ENCODE measurements at places on chromosomes 13 and 19.
A peak's percentile ranks its signal among the peaks of the same experiment; 100 is the strongest.

DNA sequence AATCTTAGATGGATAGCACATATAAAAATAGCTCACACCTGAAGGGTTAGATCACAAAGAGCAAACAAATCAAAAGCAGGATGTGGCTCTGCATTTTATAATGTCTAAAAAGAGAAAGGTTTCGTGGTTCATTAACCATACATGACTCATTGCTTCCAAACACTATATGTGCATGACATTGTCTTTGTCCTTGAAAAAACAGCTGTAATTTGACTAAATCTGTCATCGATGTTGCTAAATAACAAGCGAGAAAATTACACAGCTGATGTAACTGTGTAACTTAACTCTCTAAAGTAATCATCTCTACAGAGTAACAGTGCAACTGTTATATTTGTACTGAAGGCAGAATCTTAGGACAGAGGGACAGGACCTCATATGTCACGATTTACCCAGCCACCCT lies 383.1 kb upstream of the GPC6 start:
- H3K27me3 ChIP-seq = no peaks in the 10 kb centered on the region
- no peaks in the 10 kb centered on the region for H3K36me3 ChIP-seq
- no peaks in the 10 kb centered on the region for H3K4me1 ChIP-seq

DNA sequence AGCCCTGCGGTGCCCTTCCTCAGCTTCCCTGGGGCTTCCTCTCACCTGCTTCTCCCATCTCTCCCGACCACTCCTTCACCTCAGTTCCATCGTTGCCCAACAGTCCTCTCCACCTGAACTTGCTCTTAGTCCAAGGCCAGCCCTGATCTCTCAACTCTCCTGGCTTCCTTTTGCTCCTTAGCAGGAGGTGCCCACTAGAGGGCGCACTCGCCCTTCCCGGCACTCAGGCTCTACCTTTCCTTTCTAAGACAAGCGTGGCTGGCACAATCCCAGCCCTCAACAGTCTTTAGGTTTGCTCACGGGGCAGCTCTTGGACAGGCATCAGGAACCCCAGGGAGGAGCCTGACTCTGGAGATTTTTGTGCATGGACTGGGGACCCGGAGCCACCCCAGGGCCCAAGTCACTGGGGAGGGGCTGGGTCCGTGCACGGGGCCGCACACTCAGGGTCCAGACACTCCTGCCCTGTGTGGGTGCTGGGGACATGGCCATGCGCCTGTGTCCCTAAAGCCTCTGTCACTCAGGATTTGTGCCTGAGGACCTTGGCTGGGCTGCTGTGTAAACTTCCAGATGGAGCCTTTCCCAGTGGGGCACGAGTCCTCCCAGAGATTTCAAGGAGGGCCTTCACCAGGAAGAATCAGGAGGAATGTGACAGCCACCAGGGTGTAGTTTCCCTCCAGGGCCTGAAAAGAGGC lies 12.1 kb upstream of the CEACAM8 start:
- H3K27ac ChIP-seq = no peak overlapping the region
- no peaks in the 10 kb centered on the region for H3K4me1 ChIP-seq
- peaks cover 8% of the 10 kb centered on the region for H3K36me3 ChIP-seq
- DNase-seq = no peak

DNA sequence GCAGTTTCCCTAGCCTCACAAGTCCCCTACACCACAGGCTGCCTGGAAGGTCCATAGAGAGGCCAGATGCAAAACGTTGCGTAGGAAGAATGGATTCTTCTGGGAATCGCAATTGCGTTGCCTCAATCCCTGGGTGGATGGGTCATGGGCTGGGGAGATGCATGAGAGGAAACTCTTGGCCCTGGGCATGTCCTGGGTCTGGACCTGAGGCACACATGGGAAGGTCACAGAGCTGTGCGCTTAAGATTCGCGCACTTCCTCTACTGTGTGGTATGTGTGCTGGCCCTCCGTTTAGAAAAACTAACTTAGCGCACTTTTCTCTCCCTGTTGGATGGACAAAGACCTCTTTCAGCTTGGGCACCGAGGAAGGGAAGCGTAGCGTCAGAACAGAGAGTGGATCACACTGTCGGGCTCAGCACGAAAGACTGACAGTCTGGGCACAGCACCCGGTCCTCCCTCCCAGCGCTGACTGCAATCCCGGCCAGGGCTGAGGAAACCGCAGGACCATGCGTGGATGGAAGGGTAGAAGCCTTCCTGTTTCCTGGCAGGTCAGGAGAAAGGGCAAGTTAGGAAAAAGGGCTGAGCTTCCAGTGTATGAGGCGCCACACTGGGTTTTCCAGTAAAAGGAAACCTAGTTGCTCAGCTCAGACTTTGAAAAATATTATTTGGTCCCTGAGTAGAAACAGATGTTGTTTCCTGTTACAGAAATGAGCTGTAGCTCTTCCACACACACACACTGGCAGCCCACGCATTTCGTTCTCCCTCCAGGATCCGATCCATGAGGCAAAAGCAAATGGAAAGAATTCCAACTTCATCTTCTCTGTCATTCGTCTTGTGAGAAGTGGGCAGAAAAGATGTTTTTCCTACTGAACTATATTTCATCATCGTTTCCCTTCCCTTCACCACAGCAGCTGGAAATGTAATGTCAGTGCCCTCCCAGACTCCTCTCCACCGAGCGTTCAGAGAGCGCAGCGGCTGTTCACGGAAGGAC lies 86.0 kb downstream of the ING1 start:
- DNase-seq = no peak
- H3K4me1 ChIP-seq = peaks cover 13% of the 10 kb centered on the region
- peak overlapping the region; percentile 54 for H3K4me3 ChIP-seq
- peaks cover 7% of the 10 kb centered on the region for H3K36me3 ChIP-seq

- peaks cover 61% of the 10 kb centered on the region for H3K27me3 ChIP-seq
- no peaks in the 10 kb centered on the region for H3K36me3 ChIP-seq
- DNase-seq = peak; percentile 54
- H3K27ac ChIP-seq = no peak overlapping the region
Measured at GRCh38 chr13:25375727-25376358, 4.1 kb downstream of the ATP8A2 start.

GRCh38 chr19:18086590-18087138 lies at the start of gene IL12RB1:
Gene IL12RB1, minus strand, starts transcription at chr19:18086934. Its CDS starts 111 bp downstream, at chr19:18086823.
- peak; percentile 66 for DNase-seq
- peaks cover 2% of the 10 kb centered on the region for H3K36me3 ChIP-seq
- H3K27me3 ChIP-seq = no peaks in the 10 kb centered on the region
- peak within 1 kb of the TSS; percentile 93 for H3K4me3 ChIP-seq
- H3K27ac ChIP-seq = peak within 1 kb of the TSS; percentile 97
- peaks cover 76% of the 10 kb centered on the region for H3K4me1 ChIP-seq

All from naive thymus-derived CD8-positive, alpha-beta T cell (primary cell).